ENCODE measurements at places on chromosomes 12 and 14.

GRCh38 chr12:76272287-76272686 is 75.9 kb downstream of the BBS10 start:
- no peak for DNase-seq

GRCh38 chr12:105048315-105048714 is 35.9 kb downstream of the ALDH1L2 start:
- no peak for DNase-seq

DNA sequence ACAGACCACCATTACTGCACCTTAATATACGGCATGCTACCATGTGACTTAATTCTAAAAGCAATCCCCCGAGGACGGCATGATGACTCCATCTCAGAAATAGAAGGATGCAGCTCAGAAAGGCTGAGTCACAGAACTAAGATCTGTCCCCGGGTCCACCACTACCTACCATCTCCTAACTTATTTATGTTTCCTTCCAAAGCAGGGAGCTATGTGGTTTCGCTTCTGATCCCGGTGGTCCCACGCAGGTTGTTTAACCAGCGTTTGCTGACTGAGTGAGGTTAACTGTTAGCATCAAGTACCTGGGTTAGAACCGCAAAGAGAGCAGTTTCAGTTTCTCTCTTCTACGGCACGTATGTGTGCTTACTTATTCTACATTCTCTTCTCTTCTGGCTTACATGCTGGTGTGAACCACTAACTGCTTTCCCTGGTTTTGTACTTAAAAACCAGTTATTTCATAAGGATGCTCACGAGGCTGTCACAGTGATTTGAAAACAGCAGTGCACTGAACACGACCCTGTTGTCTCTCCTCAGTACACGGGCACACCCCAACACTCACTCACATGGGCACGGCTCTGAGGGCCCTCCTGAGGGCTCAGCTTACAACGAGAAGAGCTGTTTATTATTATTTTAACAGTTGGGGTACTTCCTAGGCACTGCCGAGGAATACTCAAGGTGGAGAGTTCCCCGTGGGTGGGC is 66.7 kb downstream of the CCDC88C start:
- no peak for DNase-seq

DNA sequence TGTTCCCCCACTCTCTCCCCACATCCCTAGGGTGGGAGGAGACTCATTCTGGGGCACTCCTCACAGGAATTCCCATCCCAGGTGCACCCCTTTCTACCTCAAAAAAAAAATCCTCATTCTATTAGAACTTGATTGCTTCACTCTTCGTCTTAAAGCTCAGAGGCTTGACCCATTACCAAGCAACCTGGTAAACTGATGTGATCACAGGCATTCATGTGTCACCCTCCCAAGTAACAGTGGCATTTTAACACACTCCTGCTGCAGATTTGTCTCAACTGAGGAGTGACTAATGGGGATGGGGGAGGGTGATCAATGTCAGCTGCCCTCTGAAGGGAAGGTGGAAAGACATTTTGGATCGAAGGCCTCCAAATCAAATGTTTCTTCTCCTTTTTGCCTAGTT is 78.1 kb upstream of the PTHLH start:
- DNase-seq, result no peak

GRCh38 chr12:56678852-56679251 is 9.2 kb downstream of the PTGES3 start:
- no peak for DNase-seq

DNA sequence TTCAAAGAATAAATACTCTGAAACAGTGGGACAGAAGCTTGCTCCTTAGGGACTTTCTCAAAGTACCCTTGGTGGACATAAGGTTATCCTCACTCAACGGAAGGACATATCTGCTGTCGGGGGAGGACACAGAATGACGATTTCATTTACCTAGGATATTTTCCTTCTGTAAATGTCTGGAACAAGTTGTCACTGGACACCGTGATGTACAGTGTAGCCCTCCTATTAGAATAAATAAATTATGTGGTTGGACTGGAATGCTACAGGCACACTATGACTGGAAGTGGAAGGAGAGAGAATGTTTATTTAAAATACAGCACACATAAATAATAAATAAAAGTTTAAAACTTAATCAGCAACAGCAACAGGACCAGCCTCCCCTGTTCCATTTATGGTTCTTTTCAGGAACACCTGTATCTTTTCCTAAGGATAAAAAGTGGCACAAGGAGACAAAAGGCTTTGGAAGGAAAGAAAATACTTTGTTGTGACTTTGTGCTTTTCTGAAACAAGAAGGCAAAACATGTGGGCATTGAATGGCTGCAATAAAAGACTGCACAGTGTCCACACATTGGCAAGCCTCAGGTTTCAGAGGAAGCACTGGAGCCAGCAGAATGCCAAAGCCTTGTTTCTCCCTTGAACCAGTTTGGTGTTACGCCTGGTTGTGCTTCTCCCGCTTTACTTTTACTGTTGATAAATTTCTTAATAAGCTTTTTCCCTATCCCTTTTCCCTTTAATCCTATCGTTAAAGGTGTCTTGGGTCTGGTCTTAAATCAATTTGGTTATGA is 36.8 kb downstream of the FGD4 start:
- DNase-seq, result no peak

DNA sequence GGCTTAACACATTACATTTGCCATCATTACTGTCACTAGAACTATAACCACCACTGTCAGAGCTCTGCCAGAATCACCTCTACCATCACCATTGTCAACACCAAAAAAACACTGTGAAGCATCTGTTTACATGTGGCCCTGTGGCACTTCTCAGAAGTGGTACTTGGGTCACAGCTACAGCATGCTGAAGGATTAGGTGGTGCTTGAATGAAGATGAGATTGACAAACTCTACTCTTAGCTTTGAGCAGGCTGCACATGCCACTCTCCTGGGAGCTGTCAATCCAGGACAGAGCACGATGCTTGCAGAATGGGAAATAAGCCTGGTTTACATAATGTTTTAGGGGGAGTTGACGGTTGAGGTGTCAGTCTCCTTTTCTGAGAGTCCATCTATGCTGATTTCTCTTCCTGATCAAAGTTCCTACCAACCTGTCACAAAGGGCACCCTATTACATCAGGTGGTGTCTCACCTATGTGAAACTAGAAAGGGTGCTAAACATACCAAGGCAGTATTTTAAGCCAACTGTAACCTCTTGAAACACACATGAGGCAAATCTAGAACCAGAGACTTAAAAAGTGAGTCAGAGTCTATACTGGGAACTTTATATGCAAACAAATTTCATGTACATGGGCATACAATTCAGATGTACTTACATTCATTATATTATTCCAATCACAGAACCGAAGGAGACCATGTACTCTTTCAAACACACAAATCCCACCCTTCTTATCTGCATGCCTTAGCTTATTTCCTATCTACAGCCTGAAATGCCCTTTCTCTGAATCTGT is 258.7 kb downstream of the EMP1 start:
- DNase-seq, result no peak

- DNase-seq, result no peak
Observed at GRCh38 chr14:40894846-40895245, 711.8 kb upstream of the LRFN5 start.

GRCh38 chr12:89252284-89252683 is 100.0 kb downstream of the DUSP6 start:
- no peak for DNase-seq

DNA sequence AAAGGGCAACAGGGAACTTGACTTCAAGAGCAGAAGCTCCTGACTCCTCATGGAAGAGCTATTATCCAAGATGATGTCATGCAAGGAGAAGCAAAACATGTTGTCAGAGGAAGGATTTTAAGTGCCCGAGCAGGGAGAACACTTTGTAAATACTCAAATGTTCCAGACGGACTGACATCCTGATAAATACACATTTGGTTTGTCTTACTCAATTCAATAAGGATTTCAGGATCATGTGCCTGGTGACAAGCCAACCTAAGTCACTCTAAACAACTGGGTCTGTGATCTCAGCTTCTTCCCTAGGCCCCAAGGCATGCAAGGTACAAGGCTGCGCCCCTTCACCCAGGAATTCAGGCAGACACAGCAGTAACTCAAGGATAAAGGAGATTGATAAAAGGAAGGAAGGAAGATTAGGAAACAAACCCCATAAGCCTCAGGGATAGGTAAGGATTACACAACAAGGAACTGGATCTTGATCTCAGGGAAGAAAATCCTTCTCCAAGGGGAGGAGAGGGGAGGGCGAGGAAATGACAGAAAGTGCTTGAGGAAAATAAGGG is 26.8 kb upstream of the CEBPE start:
- no peak for DNase-seq

DNA sequence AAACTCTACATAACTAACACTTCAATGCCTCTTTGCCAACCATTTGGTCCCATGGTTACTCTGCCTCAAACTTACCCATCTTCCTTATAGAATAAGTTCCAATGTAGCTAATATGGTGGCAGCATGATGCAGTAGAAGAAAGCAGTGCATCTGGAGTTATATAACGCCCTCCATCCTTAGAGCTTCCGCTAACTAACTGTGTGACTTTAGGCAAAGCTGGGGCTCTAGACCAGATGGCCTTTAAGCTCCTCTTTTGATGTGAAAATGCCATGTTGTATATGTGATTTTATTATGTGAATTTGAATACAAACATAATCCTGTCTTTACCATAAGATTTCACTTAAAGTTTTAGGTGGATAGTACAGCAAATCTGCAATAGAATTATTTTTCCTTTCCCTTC is 6.1 kb downstream of the ABCD2 start:
- no peak for DNase-seq

DNA sequence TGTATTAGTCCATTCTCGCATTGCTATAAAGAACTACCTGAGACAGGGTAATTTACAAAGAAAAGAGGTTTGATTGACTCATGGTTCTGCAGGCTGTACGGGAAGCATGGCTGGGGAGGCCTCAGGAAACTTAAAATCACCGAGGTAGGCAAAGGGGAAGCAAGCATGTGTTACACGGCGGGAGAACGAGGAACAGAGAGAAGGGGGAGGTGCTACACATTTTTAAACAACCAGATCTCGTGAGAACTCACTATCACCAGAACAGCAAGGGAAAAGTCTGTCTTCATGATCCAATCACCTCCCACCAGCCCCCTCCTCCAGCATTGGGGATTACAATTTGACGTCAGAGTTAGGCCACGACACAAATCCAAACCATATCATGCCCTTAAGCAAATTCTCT is 13.3 kb upstream of the MAX start:
- DNase-seq, result no peak

- no peak for DNase-seq
Observed at GRCh38 chr12:91349476-91349875, 166.9 kb upstream of the DCN start.

- no peak for DNase-seq
Observed at GRCh38 chr14:71070169-71070568, 162.9 kb downstream of the PCNX1 start.

DNA sequence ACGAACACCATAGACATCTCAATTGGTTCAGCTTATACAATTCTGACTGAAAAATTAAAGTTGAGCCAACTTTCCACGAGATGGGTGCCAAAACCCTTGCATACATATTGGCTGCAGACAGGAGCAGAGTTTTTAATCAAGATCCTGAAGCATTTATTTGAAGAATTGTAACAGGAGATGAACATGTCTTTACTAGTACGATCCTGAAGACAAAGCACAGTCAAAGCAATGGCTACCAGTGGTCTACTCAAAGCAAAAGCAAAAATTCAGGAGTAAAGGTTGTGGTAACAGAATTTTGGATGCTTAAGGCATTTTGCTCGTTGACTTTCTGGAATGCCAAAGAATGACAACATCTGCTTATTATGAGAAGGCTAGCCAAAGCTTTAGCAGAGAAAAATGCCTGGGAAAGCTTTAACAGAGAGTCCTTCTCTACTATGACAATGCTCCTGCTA is 20.7 kb downstream of the ZDHHC17 start:
- no peak for DNase-seq

DNA sequence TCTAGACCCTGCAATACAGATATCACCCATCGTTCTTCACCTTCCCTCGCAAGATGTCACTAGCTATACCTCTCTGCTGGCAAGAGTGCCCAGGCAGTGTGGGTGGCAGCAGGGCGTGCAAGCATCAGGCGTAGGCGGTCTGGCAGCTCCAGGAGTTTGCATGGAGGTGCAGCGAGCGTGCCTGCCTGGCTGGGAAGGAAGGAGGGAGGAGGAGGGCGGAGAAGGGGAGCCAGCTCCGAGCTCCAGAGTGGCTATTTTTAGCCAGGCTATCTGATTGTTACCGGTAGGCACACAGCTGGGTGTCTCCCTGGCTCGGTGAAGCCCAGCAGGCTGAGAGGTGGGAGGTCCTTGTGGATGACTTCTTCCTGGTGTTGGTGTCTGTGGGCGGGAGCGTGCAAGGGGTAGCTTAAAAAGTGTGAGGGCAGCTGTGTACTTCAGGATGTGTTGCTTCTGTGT is 6.2 kb downstream of the FOXJ2 start:
- peak; percentile 99 for DNase-seq

- DNase-seq, result no peak
Observed at GRCh38 chr12:107296681-107297089, 203.3 kb upstream of the CRY1 start.

- no peak for DNase-seq
Observed at GRCh38 chr14:75702122-75702521, 41.1 kb downstream of the TTLL5 start.

GRCh38 chr14:94100847-94101246 is 9.7 kb upstream of the IFI27 start:
- no peak for DNase-seq

DNA sequence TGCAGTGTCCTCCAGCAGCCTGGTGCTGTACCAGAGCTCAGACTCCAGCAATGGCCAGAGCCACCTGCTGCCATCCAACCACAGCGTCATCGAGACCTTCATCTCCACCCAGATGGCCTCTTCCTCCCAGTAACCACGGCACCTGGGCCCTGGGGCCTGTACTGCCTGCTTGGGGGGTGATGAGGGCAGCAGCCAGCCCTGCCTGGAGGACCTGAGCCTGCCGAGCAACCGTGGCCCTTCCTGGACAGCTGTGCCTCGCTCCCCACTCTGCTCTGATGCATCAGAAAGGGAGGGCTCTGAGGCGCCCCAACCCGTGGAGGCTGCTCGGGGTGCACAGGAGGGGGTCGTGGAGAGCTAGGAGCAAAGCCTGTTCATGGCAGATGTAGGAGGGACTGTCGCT is 15.2 kb downstream of the C12orf43 start:
- no peak for DNase-seq

DNA sequence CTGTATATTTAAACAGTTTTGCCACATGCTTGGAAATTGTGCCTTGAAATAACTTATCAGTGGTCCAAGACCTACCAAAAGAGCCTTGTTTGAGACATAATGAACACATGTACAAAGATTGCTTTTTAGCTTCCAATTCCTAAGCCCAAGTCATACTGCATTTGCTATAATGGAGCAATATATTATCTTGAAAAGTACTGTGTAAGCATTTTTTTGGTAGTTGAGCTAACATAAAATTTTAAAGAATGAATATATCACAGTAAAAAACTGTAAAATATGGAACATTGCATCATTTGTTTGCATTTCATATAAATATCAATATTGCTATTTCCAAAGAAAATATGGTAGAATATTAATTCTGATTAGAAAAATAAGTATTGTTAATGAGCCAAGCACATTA is 28.8 kb upstream of the HMGA2 start:
- no peak for DNase-seq

DNA sequence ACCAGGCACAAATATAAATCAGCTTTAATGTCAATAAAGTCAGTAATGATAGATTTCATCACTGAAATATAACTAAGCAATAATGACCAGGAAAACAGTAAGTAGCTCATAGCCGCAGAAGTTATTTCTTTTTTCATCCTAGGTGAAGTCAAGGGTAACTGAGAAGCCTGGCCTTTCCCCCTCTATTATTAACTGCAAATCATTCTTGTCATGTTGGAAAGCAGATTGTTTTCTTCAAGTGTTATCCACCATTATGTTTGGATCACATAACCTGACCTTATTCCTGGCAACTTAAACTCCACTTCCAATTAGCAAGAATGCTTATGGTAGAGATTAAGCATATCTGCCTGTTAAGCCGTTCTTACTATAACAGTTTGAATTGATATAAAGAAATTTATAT is 603.4 kb upstream of the FOXG1 start:
- DNase-seq, result no peak

Measured in NCI-H2171 (cell line).